Effector memory CD4-positive, alpha-beta T cell (primary cell): ENCODE measurements at places on chromosomes 5 and 9.

DNA sequence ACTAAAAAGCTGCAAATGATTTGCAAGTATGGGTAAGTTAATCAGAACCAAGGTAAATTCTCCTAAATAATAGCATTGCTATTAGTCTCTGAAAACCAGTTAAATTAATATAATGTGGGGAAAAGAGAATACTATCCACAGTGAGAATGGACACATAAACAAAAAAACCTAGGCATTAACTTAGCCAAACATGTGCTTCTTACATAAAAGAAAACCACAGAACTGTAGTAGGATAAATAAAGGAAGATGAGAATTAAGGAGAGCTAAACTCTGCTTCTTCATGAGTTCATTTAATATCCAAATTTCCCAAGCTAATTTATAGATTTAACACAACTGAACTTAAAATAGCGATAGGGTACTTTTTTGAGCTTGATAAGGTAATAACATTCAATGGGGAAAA, 31.8 kb downstream of the ABCA1 start:
- DNase-seq, result no peak

GRCh38 chr9:134357631-134358025, 31.4 kb downstream of the RXRA start:
- no peak for DNase-seq

GRCh38 chr9:115144706-115145105, 26.7 kb upstream of the TNC start:
- no peak for DNase-seq

DNA sequence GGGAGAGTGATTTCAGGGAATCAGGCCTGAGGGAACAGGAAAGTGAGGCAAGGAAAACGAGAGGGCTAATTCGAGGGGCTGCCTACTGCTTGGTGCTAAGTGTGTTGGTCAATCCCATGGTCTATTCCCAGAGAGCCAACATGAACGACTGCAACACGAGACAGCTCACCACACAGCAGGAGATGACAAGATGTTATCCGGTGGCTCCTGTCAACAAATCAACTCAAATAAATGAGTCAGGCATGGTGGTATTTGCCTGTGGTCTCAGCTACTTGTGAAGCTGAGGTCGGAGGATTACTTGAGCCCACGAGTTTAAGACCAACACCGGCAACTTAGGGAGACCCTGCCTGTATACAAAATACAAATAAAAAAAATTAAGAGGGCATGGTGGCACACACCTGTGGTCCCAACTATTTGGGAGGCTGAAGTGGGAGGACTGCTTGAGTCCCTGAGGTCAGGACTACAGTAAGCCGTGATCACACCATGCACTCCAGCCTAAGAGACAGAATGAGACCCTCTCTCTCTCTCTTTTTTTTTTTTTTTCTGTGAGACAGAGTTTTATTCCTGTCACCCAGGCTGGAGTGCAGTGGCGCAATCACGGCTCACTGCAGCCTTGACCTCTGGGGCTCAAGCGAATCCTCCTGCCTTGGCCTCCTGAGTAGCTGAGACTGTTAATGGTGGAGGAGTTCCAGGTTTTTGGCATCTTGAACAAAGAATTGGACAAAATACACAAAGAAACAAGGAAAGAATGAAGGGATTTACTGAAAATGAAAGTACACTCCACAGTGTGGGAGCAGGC, 9.0 kb upstream of the FAF2 start:
- DNase-seq, result no peak

- no peak for DNase-seq
These were observed 119.7 kb upstream of the ELL2 start for GRCh38 chr5:96081276-96081858.

- no peak for DNase-seq
These were observed 219.0 kb upstream of the CDH12 start for GRCh38 chr5:23072179-23072578.

DNA sequence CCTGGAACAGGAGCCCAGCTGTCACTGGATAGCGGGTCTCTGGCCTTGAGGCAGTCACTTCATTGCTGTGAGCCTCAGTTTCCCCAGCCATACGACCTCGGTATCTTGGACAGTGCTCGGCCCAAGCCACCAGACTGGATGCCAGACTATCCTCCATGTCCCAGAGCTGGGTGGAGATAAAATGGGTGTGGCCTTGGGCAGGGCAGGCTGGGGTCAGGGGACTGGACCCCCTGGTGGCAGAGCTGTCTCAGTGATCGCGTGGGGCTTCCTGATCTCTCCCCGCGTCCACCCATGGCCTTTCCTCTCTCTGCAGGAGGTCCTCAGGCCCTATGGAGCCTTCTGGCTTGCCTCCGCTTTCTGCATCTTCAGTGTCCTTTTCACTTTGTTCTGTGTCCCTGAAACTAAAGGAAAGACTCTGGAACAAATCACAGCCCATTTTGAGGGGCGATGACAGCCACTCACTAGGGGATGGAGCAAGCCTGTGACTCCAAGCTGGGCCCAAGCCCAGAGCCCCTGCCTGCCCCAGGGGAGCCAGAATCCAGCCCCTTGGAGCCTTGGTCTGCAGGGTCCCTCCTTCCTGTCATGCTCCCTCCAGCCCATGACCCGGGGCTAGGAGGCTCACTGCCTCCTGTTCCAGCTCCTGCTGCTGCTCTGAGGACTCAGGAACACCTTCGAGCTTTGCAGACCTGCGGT, 10.0 kb downstream of the SLC2A8 start:
- no peak for DNase-seq

DNA sequence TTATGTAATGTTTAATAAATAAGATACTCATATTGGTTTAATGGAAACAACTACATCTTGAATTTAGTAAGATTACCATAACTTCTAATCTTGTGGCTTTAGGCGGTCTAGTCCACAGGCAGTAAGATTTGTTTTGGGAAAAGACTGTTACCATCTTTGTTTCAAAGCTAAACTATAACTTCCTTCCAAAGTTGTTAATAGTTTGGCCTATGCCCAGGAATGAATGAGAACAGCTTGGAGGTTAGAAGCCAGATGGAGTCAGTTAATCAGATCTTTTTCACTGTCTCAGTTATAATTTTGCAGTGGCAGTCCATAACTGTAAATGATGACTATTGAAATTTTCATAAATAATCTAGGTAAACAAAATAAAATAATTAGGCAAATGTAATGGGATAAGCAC, 241.8 kb upstream of the KLF9 start:
- DNase-seq, result no peak

DNA sequence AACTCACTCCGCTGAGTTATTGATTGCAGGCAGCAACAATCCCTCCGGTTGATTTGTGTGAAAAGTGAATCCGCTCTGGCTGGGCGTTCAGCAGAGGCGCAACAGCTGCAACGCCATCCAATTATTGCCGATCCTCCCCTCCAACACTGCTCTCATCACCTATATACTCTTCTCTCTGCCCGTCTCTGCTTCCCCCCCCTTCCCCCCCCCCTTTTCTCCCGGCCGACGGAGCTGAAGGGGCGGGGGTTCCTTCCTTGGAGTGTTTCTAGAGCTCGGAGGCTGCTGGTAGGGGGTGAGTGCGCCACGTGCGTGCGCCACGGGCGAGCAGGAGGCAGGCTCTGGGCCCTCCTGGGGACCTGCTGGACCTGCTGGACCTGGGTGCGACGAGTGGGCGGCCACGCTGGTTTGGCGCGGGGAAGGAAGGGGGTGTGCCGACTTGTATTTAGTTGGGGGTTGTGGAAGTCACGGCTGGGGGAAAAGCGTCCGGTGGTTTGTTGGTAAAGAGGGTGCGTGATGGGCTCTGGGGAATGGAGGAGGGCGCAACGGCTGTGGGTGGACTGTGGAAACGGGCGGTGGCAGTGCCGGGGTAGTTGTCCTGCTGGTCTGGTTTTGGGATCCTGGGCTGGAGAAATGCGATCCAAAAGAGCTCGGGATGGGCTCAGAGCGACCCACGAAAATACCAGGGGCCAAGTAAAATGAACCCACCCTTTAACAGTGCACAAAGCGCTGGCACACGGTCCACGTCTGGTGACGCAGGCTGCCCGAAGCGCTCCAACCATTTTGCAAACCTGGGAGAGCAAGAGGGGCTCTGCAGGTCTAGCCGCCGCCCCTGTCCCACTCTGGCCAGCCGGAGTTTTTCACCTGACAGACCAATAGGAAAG, 6.4 kb upstream of the MEF2C start:
- DNase-seq, result no peak

- DNase-seq, result no peak
These were observed 115.1 kb downstream of the GABBR2 start for GRCh38 chr9:98593354-98594253.

DNA sequence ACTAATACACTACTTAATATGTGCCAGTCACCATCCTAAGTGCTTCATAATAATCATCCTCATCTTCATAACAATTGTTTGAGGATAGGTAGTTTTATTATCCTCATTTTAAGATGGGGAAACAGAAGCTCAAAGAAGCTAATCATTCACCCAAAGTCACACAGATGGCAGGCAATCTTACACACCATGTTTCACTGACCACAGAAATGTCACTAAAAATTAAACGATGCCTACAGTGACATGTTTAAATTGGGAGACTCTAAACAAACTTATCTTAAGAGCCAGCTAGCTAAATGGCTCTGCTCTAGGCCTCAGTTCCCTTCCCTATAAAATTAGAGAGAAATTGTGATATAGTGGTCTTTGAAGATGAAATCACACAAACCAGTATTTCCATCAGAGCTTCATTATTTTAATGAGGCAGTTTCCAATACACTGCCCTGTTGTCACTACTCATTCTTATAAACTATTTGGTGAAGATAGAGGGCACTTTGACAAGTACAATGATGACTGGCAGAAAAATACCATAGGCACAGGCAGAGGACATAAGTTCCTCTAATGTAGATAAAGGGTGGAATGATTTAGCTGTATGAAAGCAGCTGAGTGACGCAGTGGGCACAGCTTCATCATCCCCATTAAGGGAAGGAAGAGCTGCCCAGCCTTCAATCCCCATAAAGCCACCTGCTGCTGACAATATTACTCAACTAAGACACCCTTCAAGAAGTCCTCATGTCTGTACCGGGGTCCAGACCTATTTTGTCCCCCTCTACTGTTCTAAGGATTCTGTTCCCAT, 224.1 kb downstream of the ACTL7B start:
- DNase-seq, result no peak

- DNase-seq, result no peak
These were observed 177.4 kb downstream of the NSG2 start for GRCh38 chr5:174222891-174223290.

- DNase-seq, result no peak
These were observed 74.5 kb upstream of the TBC1D2 start for GRCh38 chr9:98329904-98330303.

DNA sequence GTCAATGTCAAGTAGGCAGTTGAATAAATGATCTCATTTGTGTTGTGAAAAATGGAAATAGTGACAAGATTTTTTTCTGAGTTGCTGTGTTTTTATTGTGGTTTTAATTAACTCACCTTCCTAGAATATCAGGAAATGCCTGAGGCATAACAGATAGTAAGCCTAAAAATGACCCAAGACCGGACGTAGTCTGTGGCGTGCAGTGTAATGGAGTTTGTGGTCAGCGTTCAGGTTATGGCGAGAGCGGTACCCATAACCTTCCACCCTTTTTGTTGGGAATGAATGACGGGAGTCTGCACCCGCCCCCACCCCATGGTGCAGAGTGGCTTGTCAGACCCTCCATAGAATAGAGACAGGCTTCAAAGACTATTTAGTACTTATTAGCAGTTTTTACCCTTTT, 119.3 kb downstream of the GALNT10 start:
- DNase-seq, result no peak

DNA sequence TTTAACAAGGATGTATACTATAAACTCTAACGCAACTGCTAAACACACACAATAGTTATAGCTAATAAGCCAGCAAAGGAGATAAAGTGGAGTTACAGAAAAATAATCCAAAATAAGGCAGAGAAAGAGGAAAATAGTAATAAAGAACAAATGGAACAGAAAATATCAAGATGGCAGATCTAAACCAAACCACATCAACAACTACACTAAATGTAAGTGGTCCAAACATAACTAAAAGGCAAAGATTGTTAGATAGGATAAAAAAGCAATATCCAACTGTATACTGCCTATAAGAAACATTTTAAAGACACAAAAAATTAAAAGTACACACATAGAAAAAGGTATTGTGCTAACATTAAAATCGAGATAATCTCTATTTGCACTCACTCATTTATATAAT, 5.6 kb upstream of the COL23A1 start:
- DNase-seq, result no peak

GRCh38 chr9:105205787-105206495, 38.5 kb upstream of the SLC44A1 start:
- DNase-seq, result no peak

DNA sequence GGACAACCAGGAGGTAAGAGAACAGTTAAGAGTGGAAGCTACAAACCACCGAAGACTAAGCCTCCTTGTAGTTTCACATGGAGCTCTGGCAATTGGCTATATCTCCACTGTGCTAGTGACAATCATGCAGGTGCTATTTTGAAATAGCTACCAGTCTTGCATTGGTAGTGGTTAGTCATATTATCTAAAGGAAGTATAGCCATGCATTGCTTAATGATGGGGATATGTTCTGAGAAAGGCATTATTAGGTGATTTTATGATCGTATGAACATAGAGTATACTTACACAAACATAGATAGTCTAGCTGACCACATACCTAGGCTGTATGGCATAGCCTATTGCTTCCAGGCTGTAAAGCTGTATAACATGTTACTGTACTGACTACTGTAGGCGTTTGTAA, 28.4 kb downstream of the HSDL2 start:
- no peak for DNase-seq

DNA sequence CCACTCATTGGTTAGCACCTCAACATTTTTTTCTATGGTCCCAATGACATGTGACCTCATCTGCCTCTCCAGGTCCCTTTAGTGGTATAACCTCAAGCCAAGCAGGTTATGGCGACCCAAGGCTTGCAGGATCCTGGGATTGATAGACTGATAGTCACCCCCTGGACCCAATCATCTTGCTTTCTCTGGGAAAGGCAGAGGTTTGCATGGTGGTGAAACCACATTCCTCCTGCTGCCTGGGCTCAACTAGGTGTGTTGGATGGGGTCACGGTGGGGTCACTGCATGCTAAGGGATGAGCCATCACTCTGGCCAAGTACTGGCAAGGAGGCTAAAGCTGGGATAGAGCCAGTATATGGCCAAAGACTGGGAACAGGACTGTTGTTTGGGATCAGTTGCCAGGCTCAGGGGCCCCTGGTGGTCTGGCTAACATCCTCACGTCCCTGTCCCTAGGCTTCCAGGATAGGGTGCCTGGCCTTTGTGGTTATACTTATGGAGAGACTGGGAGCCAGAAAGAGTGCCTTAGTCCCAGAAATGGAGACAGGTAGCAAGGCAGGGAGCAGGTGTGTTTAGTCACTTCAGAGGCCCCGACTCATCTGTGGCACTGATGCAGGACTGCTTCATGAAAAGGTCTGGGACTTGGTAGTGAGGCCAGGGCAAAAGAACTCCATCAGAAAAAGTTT, 4.6 kb upstream of the SMIM32 start:
- no peak for DNase-seq
